A673 (cell line): ENCODE measurements at places on chromosomes 1 and 21. TPM values are rescaled to one million over a fixed set of nuclear protein-coding genes. Genes with fewer than 3 reads are reported as not detected.

GRCh38 chr1:43450251-43450941 is 3.3 kb downstream of the HYI start:
- no peak for DNase-seq

GRCh38 chr1:229197265-229197585 is 73.7 kb upstream of the RAB4A start:
- no peak for DNase-seq

DNA sequence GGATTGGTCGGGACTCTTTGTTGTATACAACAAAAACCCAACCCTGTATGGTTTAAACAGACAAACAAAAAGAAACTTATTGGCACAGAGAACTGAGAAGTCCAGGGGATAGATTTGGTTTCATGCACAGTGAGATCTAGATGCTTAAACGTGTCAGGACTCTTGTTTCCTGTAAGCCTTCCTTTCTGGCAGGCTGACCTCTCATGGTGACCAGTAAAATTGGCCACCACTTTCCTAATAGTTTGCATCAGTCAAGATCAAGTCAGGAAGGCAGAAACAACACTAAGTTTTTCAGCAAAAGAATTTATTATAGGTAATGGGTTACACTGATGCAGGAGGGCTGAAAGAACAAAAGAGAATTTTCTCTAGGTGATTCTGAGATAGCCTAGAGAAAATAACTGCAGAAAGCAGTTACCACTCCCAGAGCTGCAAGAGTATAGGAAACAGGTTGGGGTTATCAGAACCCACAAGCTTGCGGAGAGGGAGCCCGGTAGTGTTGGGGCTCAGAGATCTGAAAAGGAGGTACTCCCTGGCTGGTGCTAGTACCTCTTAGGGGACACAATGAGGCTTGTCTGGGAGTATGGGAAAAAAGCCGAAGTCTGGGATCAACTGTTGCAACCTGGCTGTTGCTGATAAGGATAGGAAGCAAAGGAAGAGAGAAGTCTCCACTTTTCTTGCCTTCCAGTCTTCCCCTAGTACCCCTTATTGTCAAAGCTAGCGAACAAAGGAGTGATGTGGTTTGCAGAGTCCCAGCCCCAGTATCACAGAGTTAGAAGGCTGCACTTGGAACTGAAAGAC is 21.4 kb downstream of the CITED4 start:
- no peak for DNase-seq

Gene IGFN1
- 1.0 and 1.2 TPM in 2 replicates for total RNA-seq

Gene POGZ
- total RNA-seq, result 98.4 and 102 TPM in 2 replicates
